ENCODE measurements at places on chromosomes 11 and 22. TPM values are rescaled to one million over a fixed set of nuclear protein-coding genes. Genes with fewer than 3 reads are reported as not detected.

Gene CDHR5
- not detected for total RNA-seq

- no peak for DNase-seq
Observed at GRCh38 chr11:44944853-44945235, 5.8 kb downstream of the TP53I11 start.

DNA sequence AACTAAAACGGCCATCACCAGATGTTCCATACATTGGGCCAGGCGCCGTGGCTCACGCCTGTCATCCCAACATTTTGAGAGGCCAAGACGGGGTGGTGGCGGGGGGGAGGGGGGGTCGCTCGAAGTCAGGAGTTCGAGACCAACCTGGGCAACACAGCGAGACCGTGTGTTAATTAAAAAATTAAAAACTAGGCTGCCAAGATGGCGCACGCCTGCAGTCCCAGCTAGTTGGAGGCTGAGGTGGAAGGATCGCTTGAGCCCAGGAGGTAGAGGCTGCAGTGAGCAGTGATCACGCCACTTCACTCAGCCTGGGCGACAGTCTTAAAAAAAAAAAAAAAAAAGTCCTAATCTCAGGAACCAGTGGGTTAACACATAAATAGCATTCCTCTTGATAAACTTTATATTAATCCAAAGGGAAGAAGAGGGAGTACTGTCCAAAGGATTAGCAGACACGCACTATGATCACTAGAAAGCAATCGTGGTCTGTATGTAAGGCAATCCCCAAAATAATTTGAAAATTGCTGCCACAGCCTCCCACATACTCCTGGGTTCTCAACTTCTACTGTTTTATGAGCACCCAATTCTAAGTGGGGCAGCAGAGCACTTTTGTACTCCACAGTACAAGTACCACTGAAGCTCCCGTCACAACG, 604 bp downstream of the PUS3 start:
- DNase-seq: no peak

GRCh38 chr11:13881226-13881905, 81.2 kb upstream of the SPON1 start:
- DNase-seq: no peak

DNA sequence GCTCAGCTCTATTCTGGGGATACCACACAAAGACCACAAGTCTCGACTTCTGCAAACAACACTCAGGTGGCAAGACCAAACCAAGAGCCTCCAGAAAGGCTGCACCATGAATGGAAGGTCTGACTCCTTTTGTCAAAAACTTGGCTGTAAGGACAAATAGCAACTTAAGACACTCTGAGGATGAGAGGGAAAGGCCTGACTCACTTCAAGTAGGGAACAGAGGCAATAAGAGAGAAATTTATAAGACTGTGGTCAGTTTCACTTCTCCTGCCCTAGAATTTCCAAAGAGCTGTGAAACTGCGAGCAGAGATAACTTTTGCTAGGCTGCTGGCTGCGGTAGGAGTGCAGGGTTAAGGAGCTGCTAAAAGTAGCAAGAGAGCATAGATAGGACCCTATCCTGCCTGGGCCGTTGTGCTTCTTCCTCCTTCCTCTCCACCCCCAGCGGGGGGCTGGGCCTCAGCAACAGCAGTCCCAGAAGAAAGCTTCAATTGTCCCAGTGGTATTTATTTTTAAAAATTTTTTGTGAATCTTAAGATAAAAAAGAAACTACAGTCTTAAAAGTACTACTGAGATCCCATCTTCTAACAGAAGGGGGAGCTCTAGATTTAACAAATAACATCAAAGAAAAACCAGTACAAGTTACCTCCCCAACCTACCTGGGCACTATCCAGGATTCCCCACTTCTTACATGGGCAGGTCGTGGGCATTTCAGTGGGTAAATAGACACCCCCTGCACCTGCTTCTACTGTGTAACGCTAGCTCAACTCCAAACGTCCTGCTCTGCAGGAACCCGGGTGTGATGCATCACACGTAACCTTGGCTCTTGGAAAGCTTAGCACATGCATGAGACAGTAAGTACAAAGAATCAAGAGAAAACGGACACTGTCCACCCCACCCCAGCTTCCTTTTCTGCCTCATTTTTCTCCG, 66.4 kb downstream of the SGSM3 start:
- DNase-seq: no peak

- no peak for DNase-seq
Observed at GRCh38 chr11:15863411-15863810, 492.9 kb downstream of the SOX6 start.

Gene NPTXR
- total RNA-seq: 50.8 TPM

DNA sequence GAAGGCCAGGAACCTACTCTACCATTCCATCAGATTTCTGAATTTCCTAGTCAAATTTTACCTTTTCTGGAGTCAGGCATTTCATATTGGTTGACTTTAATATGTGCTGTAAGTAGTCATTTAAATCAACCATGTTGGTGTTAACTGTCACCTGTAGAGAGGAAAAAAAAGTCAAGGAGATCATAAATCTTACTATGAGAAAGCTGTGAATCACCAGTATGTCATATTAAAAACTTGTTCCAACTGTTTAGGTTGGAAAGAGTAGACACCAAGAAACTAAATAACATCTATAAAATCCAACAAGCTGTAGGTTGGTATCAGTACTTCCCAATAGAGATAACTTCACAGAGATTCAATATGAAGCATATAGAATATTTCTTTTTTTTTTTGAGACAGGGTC, 39.5 kb downstream of the COPB1 start:
- no peak for DNase-seq

- DNase-seq: no peak
Observed at GRCh38 chr22:45777046-45777851, 105.6 kb downstream of the ATXN10 start.

Gene TRIM22
- 129 TPM for total RNA-seq

- no peak for DNase-seq
Observed at GRCh38 chr22:50034126-50035081, 21.8 kb upstream of the IL17REL start.

DNA sequence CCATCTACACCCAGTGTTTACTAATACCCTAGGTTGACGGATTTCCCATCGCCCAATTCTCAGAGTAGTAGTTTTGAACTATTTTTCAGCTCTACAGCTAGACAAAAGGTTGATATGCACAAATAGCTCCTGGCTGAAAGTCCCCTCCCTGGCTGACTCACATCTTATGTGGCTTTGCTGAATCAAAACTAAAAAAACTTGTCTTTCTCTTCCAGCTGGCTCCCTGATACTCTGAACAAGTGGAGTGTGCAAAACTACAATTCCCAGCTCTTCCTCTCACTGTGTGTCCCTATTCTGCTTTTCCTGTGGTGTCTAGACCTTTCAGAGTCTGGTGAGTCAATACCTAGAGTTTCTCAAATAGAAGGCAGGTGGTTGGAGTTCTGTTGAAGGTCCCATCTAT, 12.7 kb upstream of the LARGE1 start:
- DNase-seq: no peak

- no peak for DNase-seq
Observed at GRCh38 chr11:1937616-1938342, 9.4 kb upstream of the MRPL23 start.

- DNase-seq: no peak
Observed at GRCh38 chr11:27253224-27253623, 109.8 kb downstream of the CCDC34 start.

DNA sequence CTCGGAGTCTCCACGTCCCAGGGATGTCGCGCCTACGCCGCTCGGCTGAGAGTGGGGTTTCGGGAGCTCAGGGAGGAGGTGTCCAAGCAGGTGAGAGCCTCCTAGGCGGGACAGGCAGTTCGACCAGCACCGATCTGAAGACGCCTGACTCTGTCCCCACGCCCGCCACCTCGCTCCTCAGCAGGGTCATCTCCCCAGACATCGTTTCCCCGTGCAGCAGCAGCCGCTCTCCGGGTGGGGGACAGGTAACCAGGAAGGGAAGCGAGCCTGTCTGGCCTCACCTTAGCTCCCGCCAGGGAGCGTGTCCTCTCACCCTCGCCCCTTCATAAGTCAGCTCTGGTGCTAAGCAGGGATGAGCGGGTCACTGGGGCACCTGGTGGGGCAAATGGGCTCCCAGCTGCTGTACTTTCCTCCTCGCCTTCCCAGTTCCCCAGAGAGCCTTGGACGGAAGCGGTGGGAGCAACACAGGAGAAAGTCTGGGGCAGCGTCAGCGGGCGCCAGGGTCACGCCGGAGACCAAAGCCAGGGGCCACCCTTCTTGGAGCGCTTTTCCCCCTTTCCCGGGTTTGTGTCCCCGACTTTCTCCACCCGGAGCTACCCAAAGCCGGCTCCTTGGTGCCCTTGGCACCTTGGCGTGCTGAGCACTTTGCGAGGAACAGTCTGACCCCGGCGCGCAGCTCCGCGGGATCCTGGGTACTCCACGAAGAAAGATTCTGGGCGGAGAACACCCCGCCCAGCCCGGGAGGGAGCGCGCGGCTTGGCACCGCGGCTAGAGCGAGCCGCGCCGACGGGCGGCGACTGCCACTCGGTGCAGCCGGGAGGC, 1.6 kb downstream of the SPON1 start:
- DNase-seq: no peak

Gene NDUFA6
- 27.0 TPM for total RNA-seq

Gene MS4A1
- total RNA-seq: 0.35 TPM

Gene USP2
- total RNA-seq: 0.68 TPM

GRCh38 chr11:77800449-77800848, 20.1 kb downstream of the RSF1 start:
- no peak for DNase-seq

GRCh38 chr11:134119094-134119493, 50.2 kb downstream of the JAM3 start:
- no peak for DNase-seq

Gene DDX25
- not detected for total RNA-seq

DNA sequence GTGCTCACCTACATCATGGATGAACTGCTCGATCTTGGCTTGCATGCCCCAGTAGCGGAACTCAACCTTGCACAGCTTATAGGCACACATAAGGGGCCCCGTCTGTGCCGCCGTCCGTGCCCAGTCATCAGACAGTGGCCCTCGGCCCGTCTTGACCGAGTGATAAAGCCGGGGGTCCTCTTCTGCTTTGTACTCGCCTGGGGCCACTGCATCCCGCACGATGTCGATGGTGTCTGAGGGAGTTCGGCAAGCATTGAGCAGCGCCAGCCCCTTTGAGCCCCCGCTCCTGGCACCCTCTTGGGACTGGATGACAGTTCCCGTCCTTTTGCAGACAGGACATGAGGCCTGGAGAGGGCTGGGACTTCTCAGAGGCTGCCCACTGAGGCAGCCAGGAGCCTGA, 3.3 kb downstream of the PITPNM1 start:
- DNase-seq: no peak
